GM12892 (cell line): ENCODE measurements at places on chromosomes 12 and 14.

DNA sequence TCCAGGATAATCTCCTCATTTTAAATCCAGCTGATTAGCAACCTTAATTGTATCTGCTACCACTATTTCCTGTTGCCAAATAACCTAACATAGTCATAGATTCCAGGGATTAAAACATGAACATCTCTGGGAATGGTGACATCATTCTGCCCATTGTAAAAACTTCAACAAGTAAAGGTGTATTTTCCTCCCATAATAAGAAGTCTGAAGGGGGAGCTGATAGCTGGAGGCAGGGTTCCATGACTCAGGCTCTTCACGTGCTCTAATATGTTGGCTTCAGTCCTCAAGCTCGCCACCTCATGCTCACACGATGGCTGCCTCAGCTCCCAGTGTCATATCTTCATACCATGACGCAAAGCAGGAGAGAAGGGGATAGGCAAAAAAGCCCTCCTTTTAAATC lies 172.0 kb upstream of the VASH1 start:
- no peak for DNase-seq

DNA sequence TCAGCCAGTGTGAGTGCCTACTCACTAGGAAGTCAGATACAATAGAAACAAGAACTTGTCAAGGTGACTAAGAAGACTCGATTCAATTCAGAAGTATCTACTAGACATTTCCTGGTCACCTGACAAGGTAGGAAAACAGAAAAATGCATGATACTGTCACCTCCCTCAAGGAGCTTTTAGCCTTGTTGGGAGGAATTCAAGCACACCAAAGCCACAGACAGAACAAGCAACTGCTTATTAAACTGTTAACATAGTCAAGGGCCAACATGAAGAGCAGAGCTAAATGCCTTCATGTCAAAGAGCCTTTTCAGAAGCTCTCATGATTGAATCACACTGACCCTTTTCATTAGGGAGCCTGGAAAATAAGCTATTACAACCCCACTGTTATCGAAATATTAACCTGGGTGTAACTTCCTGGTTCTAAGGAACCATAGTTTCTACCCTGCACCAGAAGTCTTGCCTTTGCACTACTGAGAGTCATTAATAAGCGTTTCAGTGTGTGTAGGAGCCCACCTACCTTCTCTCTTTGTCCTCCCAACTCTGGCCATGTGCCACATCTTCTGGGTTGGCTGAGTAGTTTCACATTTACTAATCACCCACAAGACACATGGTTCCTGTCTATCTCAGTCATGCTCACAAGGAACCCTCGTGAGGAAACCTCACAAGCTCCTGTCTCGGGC lies 31.0 kb upstream of the LGALS3 start:
- DNase-seq = peak; percentile 48

- DNase-seq = no peak
Observed at GRCh38 chr12:129606239-129606638, 297.6 kb downstream of the TMEM132D start.

- DNase-seq = no peak
Observed at GRCh38 chr14:95662376-95663186, 23.6 kb upstream of the TCL1B start.

DNA sequence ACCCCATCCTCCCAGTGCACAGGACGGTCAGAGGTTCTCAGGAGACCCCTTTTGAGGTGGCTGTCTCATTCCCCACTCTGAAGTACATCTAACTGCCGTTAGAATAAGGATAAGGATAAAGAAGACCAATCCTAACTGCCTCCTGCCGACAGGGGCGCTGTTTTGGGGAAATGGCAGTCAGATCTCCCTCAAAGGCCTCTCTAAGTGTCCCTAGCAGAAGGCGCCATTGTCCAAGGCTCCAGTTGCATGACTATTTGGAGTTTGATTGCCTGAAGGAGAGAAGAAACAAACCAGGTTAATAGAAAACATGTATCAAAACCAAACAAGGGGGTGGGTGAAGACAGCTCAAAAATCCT lies 29.1 kb upstream of the KLRB1 start:
- no peak for DNase-seq

GRCh38 chr12:3491938-3492792 lies 1.2 kb downstream of the PRMT8 start:
- peak; percentile 67 for DNase-seq

GRCh38 chr12:89674326-89674942 lies 34.2 kb downstream of the ATP2B1 start:
- DNase-seq = no peak

DNA sequence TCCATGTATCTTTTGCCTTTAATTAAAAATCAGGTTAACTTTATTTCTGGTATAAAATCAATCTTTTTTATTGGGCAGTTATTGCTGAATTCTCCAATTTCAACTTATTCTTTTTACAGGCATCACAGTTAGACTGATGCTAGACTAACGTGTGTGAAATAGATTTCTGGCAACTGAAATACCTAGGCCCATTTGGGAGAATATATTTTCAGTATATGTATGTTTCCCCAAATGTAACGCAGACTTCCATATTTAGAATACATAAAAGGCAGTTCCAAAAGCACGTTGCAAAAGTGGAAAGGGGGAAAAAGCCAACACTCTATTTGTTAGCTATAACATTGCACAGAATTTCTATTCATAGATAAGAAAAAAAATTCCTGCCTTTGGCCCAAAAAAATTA lies 297.0 kb downstream of the ATP23 start:
- no peak for DNase-seq

DNA sequence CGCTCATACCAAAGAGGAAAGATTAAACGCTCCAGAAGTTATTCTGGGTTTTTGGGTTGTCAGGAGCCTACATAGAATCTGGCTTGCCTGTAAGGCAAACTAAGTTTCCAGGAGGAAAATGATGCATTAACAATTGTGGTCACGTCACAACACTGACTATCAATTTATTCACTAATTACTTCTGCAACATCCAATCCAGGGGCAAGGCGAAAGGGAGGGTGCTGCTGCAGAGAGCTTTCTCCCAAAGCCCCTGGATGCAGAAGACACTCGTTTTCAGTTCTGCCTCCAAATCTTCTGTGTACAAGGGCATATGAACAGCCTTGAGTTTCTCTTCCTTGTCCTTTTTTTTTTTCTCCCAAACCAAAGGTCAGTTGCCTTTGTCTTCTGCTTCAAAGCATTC lies 10.5 kb upstream of the SRRM4 start:
- DNase-seq = no peak

GRCh38 chr14:73091044-73091443 lies 32.7 kb downstream of the RBM25 start:
- no peak for DNase-seq

DNA sequence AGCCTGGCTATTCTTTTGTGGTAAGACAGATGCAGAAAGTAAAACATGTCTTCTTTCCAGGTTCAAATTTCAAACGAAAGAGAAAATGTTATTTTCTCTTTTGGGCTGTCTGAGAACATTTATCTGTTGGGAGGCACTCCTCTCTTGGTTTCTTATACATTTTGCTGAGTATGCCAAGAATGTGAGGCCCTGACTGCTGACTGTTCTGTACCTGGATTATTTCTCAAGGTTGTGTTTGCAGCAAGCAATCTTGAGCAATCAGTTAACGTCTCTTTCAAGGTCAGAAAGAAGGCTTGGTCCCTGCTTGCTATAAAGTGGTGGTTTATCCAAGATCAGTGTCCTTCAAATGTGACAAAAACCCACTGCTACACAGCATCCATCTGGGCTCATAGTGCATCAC lies 9.8 kb downstream of the SSTR1 start:
- no peak for DNase-seq

GRCh38 chr12:121571920-121572319 lies 8.9 kb downstream of the KDM2B start:
- no peak for DNase-seq

GRCh38 chr14:34629657-34630529 lies at the start of gene SNX6:
SNX6 (minus strand) TSS chr14:34630148; CDS start chr14:34630116, 32 bp downstream.
- peak; percentile 97 for DNase-seq

DNA sequence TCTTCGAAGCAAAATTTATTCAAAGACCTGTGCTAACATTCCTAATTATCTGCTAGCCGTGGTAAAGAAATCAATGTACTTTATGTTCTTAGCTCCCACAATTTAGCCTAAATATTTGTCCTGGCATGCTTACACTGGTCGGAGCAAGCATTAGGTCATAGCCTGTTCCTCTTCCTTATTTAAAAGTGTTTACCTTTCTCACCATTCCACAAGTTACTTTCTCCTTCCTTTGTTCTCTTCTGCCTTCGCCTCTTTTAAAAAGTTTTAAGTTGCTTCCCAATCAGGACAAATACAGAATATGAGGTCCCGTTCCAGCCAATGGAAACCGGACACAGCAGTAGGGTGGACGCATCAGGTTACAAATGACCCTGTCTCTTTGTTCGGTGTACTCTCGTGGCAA lies 11.6 kb downstream of the CDK2AP1 start:
- DNase-seq = no peak

DNA sequence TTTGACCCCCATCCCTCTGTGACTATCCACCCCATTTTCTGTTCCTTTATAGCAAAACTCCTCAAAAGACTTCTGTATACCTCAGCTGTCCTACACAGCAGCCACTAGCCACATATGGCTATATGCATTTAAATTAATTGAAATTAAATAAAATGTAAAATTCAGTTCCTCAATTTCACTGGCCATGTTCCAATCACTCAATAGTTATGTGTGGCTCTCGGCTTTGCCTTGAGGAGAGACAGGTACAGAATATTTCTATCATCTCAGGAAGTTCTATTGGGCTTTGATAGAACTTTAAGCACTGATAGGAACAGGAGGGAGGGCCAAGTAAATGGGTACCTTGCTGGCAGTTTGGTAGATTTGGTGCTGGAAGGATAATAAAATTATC lies 280.3 kb upstream of the AMIGO2 start:
- DNase-seq = no peak

DNA sequence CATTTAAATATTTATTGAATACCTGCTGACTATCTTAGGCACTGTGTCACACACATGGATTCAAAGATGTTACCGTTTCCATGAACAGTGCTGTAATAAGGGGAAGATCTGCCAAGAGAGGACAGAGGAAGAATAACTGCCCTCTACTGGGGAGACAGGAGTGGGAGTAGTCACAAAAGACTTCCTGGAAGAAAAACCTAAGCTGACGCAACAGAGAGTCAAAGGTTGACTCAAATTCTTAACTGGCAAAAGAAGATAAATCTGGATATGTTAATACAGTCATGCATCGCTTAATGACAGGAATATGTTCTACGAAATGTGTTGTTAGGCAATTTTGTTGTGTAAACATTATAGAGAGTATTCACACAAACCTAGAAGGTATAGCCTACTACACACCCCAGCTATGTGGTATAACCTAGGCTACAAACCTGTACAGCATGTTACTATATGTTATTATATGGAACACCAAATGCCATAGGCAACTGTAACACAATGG lies 51.5 kb downstream of the DCAF5 start:
- no peak for DNase-seq

GRCh38 chr14:64755781-64756221 lies 51.6 kb downstream of the PLEKHG3 start:
- DNase-seq = no peak

DNA sequence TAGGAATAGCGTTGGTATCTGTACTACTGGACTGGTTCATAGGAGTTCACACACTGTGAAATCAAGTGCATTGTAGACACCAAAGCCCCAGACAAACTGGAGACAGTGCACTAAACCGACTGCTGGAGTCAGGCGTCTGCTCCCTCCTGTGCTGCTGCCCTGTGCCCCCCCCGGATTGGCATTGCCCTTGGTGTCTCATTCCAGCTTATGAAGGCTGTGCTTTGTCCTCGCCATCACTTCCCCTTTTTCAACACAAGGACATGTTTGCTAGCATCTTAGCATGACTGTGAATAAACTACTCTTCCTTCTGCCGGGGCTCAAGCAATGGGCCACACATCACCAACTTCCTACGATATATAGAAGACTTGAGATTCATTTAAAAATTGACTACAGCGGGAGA lies 84.0 kb downstream of the TMCC3 start:
- DNase-seq = no peak

DNA sequence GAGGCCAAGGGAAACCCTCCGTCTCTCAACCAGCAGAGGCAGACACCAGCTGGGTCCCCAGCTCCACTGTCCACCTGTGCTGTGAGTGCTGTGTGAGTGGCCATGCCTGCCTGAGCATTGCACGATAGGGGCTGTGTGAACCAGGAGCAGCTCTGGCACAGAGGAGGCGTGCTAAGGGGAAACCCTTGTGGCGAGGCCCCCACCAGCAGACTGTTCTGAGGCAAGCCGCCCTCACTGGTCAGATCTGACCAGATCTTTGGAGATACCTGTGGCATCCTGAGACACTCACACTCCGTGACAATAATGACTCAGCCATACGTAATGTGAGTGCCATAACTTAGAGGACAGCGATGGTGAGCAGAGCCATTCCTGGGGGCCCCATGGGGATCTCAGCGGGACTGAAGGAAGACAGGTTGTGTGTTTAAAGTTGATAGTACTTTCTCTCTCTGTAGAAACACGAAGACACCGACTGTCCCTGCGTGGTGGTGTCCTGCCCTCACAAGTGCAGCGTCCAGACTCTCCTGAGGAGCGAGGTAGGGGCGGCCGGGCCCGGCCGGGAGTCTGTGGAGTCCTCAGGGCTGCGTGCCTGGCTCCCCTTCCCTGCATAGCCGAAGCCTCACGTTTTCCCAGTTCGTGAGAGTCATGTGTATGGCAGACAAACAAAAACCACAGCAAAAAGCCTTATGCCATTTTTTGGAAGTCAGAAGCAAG lies 36.6 kb upstream of the AMN start:
- no peak for DNase-seq

DNA sequence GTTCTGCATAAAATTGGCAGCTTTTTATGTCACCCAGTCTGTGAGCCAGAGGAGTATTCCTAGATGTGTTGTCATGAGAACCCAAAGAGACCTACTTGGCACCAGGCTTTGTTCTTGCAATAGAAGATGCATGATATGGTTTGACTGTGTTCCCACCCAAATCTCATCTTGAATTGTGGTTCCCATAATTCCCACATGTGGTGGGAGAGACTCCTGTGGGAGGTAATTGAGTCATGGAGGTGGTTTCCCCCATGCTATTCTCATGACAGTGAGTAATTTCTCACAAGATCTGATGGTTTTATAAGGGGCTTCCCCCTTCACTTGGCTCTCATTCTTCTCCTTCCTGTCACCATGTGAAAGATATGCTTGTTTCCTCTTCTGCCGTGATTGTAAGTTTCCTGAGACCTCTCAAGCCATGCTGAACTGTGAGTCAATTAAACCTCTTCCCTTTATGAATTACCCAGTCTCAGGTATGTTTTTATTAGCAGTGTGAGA lies 572.0 kb upstream of the ATP2B1 start:
- DNase-seq = no peak

DNA sequence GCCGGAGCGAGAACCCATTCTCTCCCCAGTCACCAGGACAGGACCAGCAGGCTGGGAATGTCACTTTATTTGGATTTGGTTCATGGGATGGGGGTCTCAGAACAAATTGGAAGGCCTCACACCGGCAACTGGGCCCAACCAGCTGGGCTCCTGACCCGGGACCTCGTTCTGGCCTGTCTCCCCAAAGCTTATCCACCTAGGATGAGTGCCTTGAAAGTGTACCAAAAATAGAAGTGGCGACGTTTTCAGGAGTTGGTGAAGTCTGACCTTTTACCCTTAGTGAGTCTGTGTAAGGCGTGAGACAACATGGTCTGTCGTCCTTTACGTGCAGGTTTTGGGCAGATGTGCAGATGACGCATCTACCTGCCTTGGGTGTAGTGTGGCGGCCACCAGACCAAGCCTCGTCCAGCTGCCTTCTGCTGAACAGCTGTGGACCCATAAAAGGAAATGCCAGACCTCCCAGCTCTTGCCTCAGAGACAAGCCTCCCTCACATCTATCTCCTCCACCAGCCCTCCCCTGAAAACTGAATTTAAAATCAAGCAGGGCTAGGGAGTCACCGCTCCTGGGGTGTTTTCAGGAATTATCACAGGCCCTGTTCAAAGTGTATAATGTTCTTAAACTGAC lies 36.6 kb upstream of the CLMN start:
- DNase-seq = no peak
